Suprapubic skin (tissue), 4 donors: ENCODE measurements at places on chromosomes 11 and 22.

GRCh38 chr22:42072606-42073330 lies 1.3 kb upstream of the PHETA2 start:
- DNase-seq, result peak; percentile 60

- DNase-seq, result no peak
These were observed 1281.8 kb upstream of the TENM4 start for GRCh38 chr11:80722629-80723028.

- no peak for DNase-seq
These were observed 1319.9 kb downstream of the BRD1 start for GRCh38 chr22:48507595-48508350.

GRCh38 chr11:76335842-76336241 lies 45.1 kb downstream of the THAP12 start:
- DNase-seq, result no peak

- no peak for DNase-seq
These were observed 22.6 kb downstream of the MOV10L1 start for GRCh38 chr22:50112151-50113118.

DNA sequence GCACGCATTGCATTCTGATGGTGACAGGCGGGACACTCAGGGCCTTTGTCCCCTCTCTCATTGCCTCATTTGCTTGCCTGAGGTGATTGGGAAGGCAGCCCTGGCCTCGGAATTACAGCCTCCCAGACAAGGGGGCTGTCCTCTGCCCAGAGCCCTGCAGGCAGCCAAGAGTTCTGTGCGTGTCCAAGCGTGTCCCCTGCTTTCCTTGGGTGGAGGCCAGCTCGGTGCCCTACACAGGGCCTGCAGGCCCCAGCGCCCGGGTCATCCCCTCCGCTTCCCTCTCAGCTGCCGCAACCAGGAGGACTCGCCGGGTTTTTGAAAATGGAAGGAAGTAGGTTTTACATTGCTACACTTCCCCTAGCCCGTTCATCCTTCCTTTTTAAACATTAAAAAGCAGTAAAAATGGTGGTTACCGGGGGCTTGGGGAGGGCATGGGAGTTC lies 1.9 kb downstream of the GRAMD4 start:
- no peak for DNase-seq

DNA sequence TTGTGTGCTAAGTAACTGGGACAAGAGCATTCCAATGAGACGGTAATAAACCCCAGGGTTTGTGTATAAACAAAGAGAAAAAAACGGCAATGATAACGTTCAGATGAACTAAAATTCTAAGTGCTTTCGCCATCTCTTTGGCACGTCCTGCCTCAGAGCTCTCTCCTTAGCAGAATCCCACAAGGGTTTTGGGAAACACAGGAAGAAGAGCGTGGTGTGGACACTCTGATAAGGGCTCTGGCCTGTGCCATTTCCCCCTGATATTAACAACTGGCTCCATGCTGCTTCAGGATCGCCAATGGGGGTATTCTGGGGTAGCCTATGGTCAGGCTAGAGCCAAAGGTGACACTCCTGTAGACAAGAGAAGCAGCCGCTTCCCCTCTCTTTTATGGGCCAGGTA lies 18.4 kb downstream of the ABCC8 start:
- DNase-seq, result no peak

- peak; percentile 99 for DNase-seq
These were observed at the start of the genes AAMDC and RSF1 for GRCh38 chr11:77820565-77821348. Gene AAMDC (plus strand): TSS chr11:77821144. CDS start chr11:77842497, 21,353 bp downstream. Gene RSF1 (minus strand): TSS chr11:77820722. CDS start chr11:77820714, 8 bp downstream.
